Activated CD4-positive, alpha-beta T cell treated with anti-CD3 and anti-CD28 coated beads, Interleukin-2, amount 10 ng/mL, durations not matched to agents 7 days and 5 days (primary cell): ENCODE measurements at places on chromosomes 1 and 21. TPM values are rescaled to one million over a fixed set of nuclear protein-coding genes. Genes with fewer than 3 reads are reported as not detected.

The TPRG1L gene
- total RNA-seq: 13.6 TPM

The SAMD11 gene
- total RNA-seq: not detected

The CKS1B gene
- 147 TPM for total RNA-seq

The ADGRL2 gene
- not detected for total RNA-seq

The LCE6A gene
- not detected for total RNA-seq

The WNT3A gene
- total RNA-seq: not detected

The EXTL1 gene
- not detected for total RNA-seq

The ZNF593OS gene
- not detected for total RNA-seq

The FMO5 gene
- total RNA-seq: 0.72 TPM

The RGS13 gene
- total RNA-seq: not detected

The KRTAP11-1 gene
- total RNA-seq: not detected

The UBASH3A gene
- 77.4 TPM for total RNA-seq

The PLD5 gene
- total RNA-seq: not detected

The TNN gene
- total RNA-seq: not detected

The TPTE gene
- total RNA-seq: not detected

The TCEA3 gene
- total RNA-seq: 18.3 TPM

The MAP3K21 gene
- total RNA-seq: 0.84 TPM

The LEPR gene
- 2.2 TPM for total RNA-seq

The SERPINC1 gene
- total RNA-seq: 0.17 TPM

The CYP4A22 gene
- total RNA-seq: not detected

The LHX4 gene
- total RNA-seq: not detected

The LY9 gene
- 49.0 TPM for total RNA-seq

The E2F2 gene
- total RNA-seq: 107 TPM

The TRIM45 gene
- total RNA-seq: 0.47 TPM

The HSD11B1 gene
- total RNA-seq: 1.5 TPM

The FAAH gene
- total RNA-seq: 6.1 TPM

The TMOD4 gene
- 2.0 TPM for total RNA-seq

The MTMR11 gene
- total RNA-seq: 2.1 TPM

The LIN9 gene
- 13.6 TPM for total RNA-seq

The HES5 gene
- total RNA-seq: not detected
